ENCODE measurements at places on chromosomes 2 and 18.

- no peak for DNase-seq
Measured at GRCh38 chr2:231684314-231685223, 23.8 kb upstream of the PTMA start.

DNA sequence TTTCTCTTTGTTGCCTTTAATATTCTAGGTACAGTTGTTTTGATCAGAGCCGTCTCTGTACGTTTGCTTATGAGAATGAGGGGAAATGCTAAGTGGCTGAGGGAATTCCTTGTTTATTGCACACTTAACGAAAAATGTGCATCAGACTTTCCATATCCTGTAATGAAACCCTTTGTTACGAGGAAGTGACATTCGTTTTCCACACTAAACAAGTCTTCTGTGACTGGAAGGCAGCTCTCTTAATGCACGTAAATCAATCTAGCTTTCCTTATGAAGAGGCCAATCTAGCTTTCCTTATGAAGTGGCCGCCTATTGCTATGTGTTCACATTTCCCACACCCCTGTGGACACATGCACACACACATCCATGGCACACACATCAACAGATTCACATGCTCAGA, 186.2 kb downstream of the SNTG2 start:
- no peak for DNase-seq

DNA sequence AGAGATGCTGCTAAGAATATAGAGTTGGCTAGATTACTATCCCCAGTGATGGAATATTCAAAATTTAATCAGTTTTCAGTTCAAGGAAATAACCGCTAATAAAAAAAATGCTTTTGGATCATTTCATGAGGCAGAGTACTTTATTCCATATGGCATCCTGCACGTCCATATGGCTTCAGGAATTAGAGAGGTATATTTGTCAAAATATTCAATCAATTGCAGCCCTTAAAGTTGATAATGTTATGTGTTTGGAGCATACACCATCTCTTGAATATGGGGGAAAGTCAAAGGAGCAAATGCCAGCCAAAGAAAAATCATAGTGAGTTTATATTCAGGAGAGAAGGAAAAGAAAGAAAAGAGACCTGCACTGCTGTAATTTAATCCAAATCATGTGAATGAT, 266.4 kb downstream of the TMEM182 start:
- DNase-seq = no peak

- DNase-seq = no peak
Measured at GRCh38 chr2:130385709-130386108, 29.9 kb downstream of the PTPN18 start.

GRCh38 chr18:52518086-52518485, 178.1 kb downstream of the DCC start:
- DNase-seq = no peak

DNA sequence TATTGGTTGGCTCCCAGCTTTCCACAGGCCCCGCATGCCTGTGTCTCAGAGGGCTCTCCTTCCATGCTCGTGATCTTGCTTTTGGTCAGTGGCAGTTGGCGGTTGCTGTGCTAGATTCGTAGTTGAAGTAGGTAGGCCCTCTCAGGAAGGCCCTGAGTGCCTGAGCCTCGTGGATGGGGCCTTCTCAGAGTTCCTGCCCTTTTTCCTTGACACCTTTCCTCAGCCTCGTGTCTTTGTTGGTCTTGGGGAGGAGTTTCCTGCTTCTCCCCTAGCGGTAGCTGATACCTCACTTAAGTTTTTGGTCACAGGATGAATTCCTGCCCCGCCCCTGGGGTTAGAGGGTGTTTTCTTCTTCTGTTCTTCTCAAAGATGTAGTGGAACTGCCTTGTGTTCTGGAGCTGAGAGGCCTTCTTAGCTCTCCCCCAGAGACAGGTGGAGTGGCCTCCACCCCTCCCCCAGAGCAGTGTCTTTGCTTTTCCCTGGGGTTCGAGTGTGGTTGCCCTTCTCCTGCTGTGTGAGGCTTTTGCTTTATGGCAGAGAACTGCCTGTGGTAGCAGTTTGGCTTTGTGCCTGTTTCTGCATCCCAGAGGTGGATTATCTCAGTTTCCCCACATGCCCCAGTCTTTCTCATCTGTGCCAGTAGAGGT, 94.8 kb downstream of the ZNF407 start:
- no peak for DNase-seq

DNA sequence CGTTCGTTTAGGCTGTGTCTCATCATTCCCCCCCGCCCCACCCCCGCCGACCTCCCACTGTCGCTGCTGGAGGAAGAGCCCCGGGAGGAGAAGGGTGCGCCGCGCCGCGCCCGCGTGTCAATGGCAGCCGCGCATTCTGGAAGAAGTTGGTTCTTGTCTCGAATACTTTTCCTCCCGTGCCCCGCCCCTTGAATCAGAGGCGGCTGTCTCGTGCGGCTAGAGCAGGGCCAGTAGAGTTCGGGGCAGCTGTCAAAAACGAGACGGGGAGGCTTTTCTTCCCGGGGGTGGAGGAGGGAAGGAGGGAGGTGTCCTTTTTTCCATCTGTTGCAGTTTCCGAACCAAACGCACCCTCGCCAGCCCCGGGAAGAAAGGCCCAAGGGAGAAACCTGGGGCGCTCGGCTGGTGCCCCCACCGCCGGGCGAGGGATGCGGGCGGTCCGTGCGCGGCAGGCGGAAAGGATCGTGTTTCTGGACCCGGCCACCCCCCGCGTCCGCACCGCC, 410 bp upstream of the TGIF1 start:
- DNase-seq = no peak

DNA sequence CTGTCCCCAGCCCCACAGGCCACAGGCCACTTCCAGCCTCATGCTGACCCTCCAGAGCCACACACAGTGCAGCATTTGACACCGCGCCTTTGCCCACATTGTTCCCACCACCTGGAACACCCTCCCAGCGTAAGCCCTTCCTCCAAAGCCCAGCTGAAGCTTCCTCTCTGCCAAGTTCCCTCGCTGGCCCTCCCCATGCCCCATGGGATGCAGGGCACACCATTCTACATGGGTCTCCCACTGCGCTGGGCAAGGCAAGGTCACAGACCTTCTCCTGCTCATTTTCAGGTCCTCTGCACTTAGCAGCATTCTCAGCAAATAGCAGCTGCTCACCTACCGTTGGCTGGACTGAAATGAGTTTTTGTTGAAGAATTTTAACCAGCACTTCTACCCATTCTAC, 455.5 kb downstream of the EIPR1 start:
- DNase-seq = no peak

GRCh38 chr2:165989851-165990250, 36.3 kb upstream of the TTC21B start:
- no peak for DNase-seq

DNA sequence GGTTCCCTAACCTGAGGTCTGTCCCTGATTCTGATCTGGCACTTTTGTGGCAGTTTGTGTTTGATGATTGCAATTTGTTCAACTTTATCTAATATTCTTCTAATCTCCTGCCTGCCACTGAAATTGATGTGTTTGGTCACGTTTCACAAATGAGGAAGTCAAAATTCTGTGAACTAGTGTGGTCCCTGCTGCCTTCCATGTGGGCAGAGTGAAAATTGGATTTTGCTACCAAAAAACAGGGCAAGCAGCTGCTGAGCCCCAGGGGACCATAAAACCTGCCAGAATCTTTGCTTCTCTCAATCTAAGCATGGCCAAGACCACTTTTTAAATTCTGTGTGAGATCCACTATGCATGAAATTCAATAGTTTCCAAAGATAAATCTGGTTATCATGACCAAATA, 195.5 kb upstream of the CYRIA start:
- DNase-seq = no peak
